NCI-H146 (cell line): ENCODE measurements at places on chromosomes 7 and 10.

- DNase-seq, result peak; percentile 94
These were observed 137.3 kb upstream of the ZMIZ1 start for GRCh38 chr10:78931321-78932053.

GRCh38 chr7:99876491-99876890, 342 bp downstream of the OR2AE1 start:
- no peak for DNase-seq

DNA sequence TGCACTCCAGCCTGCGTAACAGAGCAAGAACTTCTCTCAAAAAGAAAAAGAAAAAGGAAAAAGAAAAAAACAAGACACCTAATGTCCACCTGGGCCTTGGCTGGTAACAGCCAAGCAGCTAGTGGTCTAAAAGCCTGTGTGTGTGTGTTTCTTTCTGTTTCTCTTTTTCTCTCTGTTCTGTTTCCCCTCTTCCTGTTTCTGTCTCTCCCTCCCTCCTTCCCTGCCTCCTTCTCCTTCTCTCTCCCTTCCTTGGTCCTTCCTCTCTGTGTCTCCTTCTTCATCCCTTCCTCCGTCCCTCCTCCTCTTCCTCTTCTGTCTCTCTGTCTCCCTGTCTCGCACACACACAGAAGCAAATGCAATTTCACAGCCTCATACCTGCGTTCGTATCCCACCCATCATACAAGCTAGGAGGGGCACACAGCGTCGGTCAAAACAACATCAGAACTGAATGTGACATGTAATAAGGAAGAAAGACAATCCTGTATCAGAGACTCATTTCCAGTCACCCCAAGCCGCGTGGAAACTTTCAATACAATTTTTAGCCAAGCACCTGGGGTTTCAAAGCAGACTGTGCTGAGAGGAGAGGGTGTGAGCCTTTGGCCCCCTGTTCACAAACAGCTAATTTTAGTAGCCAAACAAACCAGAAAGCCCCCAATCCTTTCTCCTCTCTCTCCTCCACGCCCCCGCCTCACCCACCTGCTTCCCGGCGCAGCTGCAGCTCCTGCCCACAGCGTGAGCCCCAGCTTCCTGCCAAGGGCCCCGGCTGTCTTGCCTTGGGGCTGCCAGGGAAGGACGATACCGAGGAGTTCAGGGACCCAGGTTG, 50.2 kb upstream of the GNA12 start:
- DNase-seq, result peak; percentile 41

- no peak for DNase-seq
These were observed 115.6 kb upstream of the RNF32 start for GRCh38 chr7:156524818-156525597.

- DNase-seq, result no peak
These were observed 218.2 kb downstream of the CCSER2 start for GRCh38 chr10:84546609-84547008.

GRCh38 chr10:15742102-15742501, 22.4 kb upstream of the ITGA8 start:
- no peak for DNase-seq

DNA sequence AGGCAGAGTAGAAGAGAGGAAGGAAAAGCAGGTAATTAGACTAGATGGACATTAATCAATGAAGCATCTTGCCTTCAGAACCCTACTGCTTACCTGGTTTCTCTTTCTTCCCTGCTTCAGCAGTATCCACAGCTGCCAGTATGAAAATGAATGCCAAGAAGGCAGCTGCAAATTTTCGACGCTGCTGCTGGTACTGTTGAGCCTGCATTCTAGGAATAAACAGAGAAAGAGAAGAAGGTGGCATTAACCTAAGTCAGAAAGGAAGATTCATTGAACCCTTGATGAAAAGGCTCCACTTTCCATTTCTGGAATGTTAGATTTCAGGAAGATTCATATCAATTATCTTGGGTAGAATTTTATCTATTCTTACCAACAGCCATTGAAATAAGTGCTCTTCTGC, 88.8 kb downstream of the PTN start:
- no peak for DNase-seq

DNA sequence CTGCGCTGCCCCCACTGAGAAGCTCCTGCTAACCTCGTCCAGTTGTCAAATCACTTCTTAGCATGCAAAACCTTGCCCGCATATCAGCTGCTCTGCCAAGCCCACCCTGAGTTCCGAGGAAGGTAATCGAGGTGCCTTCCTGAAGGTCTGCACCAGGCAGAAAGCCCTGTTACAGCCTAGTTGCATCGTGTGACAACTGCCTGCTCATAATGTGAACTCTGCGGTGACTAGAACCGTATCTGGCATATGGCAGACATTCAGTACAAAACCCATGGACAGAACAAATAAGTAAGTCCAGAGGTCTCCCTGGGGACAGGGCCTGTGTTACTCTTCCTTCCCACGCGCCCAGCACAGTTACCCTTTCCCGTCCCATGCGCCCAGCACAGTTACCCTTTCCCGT, 394.3 kb downstream of the DNAJB6 start:
- DNase-seq, result no peak

- peak; percentile 14 for DNase-seq
These were observed 223.5 kb upstream of the PHYHIPL start for GRCh38 chr10:58952747-58953466.

- no peak for DNase-seq
These were observed 422.8 kb downstream of the EXOC4 start for GRCh38 chr7:133675510-133676218.

DNA sequence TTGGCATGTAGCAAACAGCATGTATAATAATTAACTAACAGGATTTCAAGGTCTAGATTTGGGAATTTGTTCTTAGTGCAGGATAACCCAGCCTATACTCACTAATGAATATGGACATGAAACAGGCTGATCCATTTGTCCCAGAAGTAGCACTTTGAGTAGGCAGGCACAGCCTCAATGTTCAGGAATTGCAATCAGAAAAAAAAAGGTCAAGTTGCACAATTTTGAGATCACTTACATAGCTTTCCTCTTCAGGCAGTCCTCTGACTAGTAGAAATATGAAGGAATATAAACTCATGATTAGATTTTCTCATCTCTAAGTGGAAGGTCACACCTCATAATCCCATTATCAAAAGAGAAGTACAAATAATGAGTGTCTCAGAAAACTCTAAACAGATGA, 921.4 kb upstream of the CELF2 start:
- DNase-seq, result no peak

DNA sequence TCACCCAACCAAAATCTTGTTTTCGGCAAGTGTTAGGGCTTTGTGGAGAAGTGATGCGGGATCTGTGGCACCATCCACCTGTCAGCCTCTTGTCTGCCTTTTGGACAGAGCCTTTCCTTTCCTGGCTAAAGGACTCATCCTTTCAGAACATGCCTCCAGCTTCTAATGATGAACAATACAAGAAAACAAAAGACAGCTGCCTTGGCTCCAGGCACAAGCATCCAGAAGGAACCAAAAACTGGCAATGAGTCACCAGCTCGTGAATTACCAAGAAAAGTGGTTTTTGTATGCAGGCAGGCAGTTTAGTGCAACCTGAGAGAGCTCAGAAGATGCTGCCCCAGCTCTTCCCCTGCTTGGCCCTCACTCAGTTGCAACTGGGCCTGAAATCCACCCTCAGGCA, 84.6 kb upstream of the NAMPT start:
- no peak for DNase-seq

- DNase-seq, result no peak
These were observed 103.5 kb downstream of the LSMEM1 start for GRCh38 chr7:112584290-112584689.

- DNase-seq, result no peak
These were observed 307.2 kb downstream of the ACTR3B start for GRCh38 chr7:153066711-153067110.

- DNase-seq, result no peak
These were observed 46.8 kb downstream of the PIK3AP1 start for GRCh38 chr10:96673318-96674099.

- DNase-seq, result no peak
These were observed 36.1 kb downstream of the UBTD1 start for GRCh38 chr10:97534746-97535367.
